Fibroblast of skin of right quadriceps (primary cell): ENCODE measurements at places on chromosomes 3 and 15.

DNA sequence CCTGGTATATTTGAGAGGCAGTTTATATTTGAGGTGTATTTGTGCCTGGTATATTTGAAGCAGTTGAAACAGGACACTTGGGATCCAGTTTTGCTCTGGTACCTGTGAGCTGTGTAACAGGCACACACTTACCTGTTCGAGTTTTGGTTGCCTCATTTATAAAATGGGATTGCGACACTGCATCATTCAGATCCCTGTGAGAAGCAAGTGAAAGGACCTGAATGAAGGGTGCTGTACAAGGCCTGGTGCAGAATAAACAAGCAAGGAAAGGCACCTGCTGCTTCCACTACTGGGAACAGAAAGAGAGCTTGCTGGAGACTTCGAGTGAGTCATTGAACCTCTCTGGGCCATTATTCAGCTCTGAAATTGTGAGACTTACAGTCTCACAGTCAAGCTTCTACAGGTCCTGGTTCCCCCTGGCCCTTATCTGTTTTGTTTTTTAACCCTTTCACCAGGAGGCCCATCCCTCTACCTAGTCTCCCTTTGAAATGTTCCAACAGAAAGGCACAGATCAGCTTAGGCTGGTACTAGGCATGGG, 11.5 kb downstream of the FETUB start:
- DNase-seq = no peak

DNA sequence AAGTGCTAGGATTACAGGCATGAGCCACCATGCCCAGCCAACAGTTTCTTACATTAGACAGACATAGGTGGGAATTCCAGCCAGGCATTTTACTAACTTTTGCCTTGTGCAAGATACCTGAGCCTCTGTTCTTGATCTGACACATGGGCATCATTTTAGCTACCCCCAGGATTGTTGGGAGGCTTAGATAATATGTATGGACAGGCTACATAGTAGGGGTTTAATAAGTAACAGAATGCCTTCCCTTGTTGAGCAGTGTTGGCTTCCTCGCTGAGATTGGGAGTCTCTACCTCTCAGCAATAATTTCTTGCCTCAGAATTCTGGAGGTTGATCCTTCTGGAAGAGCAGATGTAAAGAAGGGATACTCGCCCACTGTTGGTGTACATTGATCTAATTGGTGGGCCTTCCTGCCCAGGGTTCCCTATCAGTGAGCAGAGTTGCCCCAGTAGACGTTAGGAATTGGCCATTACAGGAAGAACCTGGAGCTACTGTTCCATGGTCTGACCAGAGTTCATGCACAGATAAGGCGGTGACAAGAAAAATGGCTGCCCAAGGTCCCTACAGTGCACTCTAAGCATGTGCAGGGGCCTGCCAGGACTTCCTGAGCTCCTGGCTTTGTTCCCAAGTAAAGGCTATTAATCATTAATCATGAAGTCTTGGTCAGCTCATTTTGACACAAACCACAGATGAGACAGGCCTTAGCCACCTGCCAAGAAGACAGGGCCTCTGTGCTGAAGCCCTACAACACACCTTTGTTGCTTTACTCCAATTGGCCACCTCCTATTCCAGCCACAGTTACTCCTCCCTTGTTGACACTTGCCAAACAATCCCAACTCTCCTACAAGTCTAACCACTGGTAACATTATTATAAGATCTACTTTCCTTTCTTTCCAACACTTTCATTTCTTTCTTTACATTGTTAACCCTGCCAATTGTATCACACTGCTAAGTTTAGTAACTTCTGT, 5.0 kb upstream of the IL17RE start:
- peak; percentile 29 for DNase-seq

DNA sequence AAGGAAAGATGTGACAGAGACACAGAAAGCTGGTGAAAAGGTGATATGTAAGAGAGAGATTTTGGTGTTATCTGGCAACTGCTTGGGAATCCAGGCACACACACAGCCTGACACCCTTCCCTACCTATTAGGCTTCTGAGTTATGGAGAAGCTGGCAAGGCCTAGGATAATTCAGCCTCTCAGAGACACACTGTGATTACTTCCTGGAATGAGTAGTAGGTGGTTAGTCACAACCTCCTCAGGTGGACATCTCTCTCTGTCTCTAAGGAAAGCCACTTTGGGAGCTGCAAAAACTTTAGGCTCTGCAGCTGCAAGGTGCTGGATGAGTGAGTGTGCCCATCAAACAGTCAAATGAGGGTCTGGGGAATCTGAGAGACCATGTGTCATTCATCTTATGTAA, 201.9 kb downstream of the PDCD6IP start:
- no peak for DNase-seq

GRCh38 chr3:159859424-159859823, 129.2 kb upstream of the IL12A start:
- DNase-seq = no peak

- no peak for DNase-seq
Observed at GRCh38 chr15:91553196-91553854, 300.2 kb upstream of the SLCO3A1 start.

- no peak for DNase-seq
Observed at GRCh38 chr3:30988769-30989168, 94.3 kb upstream of the GADL1 start.

GRCh38 chr15:73282567-73283365, 86.0 kb downstream of the HCN4 start:
- no peak for DNase-seq

GRCh38 chr15:69304182-69304545, 5.5 kb downstream of the PAQR5 start:
- DNase-seq = peak; percentile 70

GRCh38 chr3:62940771-62941563, 65.8 kb upstream of the CADPS start:
- peak; percentile 86 for DNase-seq

DNA sequence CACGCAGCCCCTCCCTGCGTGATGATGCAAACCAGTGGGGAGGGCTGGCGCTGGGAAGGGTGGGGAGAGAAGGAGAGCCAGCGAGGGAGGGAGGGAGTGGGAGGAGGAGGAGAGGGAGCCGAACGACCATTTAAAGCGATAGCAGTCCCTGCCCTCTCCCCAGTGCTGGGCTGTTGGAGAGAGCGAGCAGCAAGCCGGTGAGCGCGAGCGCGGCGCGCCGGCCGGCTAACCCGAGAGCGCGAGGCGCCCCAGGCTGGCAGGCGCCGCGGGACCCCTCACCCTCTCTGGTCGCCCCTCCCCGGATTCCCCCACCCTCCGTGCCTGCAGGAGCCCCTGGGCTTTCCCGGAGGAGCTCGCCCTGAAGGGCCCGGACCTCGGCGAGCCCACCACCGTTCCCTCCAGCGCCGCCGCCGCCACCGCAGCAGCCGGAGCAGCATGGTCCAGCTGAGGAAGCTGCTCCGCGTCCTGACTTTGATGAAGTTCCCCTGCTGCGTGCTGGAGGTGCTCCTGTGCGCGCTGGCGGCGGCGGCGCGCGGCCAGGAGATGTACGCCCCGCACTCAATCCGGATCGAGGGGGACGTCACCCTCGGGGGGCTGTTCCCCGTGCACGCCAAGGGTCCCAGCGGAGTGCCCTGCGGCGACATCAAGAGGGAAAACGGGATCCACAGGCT, at the start of gene GRM7:
TSS of gene GRM7 (plus strand) at position 162 of the 671 bp plus-strand sequence.
- DNase-seq = peak; percentile 6

DNA sequence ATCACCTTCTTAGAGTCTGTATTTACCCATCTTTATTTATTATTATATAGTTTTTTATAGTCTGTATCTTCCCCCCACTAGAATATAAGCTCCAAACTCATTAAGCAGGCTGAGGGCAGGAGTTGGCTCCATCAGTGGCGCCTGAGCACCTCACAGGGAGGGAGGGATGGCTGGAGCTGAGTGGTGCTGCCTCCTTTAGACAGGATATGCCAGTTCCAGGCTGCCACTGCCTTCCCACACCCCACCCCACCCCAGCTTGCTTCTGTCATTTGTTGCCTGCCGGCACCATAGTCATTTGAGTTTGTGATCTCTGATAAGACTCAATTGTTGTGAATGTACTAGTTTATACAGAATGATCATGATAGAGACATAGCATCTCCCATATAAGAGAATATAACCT, 85.5 kb downstream of the KLHL25 start:
- no peak for DNase-seq

- DNase-seq = no peak
Observed at GRCh38 chr3:194276768-194277103, 74.4 kb downstream of the CPN2 start.

DNA sequence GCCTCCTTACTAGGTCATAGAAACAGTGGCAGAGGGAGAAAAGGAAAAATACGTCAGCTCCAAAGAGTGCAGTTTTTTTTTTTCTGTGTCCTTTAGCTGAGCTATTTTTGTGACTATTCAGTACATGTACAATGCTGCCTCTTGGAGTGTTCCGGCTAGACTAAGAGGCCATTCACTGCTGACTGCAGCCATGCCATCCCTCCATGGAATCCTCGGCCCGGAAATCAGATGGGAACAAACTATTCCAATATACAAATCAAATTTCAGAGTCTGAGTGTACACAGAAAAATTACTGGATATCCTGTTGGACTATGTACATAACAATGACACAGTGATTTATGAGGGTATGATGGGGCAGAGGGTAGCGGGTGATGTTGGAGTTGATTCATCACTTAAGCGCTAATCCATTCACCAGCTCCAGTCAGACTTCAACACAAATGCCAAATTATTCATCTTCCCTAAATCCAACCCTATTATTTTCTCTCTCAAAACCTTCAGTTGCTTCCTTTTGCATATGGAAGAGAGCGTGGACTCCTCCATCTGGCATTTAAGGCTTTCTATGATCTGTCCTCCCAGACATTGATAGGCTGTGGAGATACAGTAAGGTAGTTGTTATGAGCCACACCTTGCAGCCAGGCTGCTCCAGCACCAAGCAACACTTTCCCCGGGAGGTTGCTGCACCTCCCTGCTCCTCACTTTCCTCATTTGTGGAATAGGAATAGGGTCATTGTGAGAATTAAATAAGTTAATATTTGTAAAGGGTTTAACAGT, 109.1 kb downstream of the LPP start:
- DNase-seq = peak; percentile 95

- DNase-seq = peak; percentile 34
Observed at GRCh38 chr3:59996056-59996455, 946.2 kb upstream of the CFAP20DC start.

- no peak for DNase-seq
Observed at GRCh38 chr3:153951276-153951675, 169.9 kb upstream of the ARHGEF26 start.

- no peak for DNase-seq
Observed at GRCh38 chr3:187618722-187619121, 51.5 kb downstream of the SST start.

GRCh38 chr15:59473226-59473625, 35.2 kb downstream of the FAM81A start:
- no peak for DNase-seq

GRCh38 chr3:37852097-37852496, 9.6 kb upstream of the CTDSPL start:
- peak; percentile 49 for DNase-seq

DNA sequence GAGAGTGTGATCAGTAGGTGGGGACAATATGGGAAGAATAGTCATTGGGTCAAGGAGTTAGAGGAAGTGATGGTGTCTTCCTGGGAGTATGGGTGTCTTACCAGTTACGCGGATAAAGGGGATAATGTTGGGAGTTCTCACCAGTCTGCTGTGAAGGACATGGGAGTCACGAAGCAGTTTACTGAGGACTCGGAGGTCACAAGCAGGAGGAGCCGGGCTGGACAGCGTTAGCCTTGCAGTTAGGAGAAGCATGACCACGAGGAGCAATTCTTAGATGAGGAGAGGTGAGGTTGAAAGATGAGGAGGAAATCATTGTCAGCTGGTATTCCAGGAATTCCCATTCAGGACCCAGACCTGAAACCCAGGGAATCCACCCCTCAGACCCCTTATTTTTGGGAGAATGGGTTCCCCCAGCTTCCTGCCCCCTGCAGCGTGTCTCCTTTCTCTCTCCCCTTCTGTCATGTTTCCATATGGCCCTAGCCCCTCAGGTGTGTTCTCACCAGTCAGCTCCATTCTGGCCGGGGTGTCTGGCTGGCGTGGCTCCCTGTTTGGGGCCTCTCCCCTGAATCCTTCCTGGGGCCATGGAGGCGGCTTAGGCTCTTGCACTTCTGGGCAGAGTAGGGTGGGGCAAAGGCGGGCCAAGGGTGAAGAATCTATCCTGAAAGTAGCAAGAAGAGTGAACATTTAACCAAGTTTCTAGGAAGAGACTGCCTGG, 2.1 kb downstream of the THPO start:
- DNase-seq = no peak

GRCh38 chr3:107142171-107142570, 235.1 kb upstream of the CCDC54 start:
- DNase-seq = no peak

DNA sequence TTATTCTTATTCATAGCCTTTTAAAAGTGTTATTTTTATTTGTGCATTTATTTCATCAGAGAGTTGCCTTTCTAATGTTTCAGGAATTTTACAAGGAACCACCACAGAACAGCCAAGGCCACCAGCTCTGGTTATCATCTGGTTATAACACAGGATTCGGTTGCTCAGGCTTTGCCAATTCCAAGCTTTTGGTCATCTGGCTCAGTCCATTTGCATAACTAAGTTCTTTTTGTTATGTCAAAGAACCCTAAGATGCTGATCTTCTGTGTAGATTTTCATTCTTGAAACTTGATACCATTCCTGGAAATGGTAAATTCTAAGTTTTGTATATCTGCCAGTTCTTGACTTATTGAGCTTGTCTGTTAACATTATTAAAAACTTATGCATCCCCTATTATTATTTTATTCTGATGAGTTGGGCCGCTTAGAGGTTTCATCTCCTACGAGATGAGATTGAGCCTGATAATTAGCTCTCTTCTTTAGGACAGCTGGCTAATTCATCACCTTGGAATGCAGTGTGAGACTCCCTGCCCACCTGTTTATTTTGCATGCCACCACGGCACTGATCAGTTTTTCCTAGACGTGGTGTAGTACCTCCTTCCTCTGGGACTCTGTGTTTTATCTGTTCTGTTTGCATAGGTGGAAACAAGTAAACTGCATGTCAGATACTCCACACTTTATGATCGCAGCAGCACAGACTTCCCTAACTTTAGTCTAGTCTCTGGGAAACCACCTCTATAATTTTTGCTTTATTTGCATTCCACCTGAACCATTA, 264.8 kb downstream of the SLCO3A1 start:
- DNase-seq = peak; percentile 18

DNA sequence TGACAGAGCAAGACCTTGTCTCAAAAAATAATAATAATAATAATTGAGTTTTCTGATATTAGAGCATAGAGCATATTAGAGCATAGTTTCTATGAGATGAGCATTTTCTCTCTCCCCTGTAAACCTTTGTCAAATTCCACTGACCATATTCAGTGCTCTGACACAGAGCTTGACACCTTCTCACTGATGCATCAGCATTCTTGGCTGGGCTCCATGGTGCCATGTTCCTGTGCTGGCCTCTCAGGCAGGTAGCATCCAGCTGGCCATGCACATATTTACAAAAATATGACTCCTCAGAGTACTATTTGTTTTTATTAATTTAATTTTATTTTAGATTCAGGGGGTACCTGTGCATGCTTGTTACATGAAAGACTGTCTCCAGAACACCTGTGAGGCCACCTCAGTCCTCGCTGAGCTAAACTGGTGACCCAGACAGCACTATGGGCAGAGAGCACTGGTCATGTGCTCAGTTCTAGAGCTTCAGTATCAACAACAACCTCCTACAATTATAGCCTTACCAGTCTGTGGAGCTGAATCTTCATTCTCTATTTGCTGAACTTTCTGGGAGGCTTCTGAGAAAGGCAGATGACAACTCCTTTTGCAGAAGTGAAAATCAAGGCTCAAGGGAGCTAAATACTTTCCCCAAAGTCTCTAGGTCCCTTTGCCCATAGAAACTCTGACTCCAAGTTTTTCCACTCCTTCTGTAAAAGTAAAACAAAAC, 21.6 kb upstream of the SLC28A2 start:
- no peak for DNase-seq
